Type B pancreatic cell (in vitro differentiated cells): ENCODE measurements at places on chromosomes 1 and 21. TPM values are rescaled to one million over a fixed set of nuclear protein-coding genes. Genes with fewer than 3 reads are reported as not detected.

DNA sequence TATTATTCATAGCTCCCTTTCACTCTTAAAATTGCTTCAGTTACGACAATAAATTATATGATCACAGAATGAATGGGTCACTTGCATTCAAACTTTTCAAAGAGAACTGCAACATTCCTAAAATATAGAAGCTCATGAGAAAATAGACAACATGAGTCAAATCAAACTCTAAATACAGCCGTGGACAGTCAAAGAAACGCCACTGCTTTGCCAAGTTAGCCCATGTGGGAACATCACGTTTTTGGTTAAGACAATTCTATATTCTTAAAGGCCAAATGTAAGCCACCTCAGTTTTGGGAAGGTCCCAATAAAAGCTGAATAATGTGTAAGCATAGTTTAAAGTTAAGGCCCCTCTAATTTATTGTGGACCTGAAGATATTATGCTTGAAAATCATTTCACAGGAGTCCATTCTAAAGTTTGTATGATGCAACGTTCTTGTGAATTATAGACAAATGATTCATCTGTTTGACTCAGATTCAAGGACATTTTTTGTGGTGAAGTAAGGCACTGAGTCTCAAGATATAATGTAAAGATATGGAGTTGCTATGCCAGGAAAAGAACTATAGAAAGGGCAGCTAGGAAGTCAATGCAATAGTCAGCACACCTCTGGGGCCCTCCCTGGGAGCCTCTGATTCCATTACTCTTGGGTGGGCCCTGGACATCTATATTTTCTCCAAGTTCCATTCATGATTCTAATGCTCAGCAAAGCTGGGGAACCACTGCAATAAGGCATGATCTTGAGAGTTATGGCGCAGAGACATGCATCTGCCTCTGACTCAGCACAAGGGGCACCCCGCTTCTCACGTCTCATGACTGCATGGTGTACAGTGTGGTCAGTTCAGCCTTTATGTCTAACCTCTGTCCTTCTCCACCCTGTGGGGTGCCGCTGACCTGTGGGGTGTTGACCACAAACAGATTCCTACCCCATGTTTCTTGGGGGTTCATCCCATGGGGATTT lies 33.9 kb downstream of the ETS2 start:
- no peak overlapping the region for H3K4me3 ChIP-seq
- DNase-seq, result peak; percentile 39
- no peaks in the 10 kb centered on the region for H3K36me3 ChIP-seq
- H3K4me1 ChIP-seq, result no peaks in the 10 kb centered on the region
- H3K27me3 ChIP-seq, result no peaks in the 10 kb centered on the region
- H3K27ac ChIP-seq, result no peak overlapping the region

LMX1A gene
- 13.5 and 34.4 TPM in 2 replicates for total RNA-seq

GRCh38 chr1:115987623-115988022 lies 11.3 kb downstream of the SLC22A15 start:
- no peak overlapping the region for H3K4me3 ChIP-seq
- no peaks in the 10 kb centered on the region for H3K4me1 ChIP-seq
- H3K27ac ChIP-seq, result no peak overlapping the region
- H3K36me3 ChIP-seq, result peaks cover 3% of the 10 kb centered on the region

DNA sequence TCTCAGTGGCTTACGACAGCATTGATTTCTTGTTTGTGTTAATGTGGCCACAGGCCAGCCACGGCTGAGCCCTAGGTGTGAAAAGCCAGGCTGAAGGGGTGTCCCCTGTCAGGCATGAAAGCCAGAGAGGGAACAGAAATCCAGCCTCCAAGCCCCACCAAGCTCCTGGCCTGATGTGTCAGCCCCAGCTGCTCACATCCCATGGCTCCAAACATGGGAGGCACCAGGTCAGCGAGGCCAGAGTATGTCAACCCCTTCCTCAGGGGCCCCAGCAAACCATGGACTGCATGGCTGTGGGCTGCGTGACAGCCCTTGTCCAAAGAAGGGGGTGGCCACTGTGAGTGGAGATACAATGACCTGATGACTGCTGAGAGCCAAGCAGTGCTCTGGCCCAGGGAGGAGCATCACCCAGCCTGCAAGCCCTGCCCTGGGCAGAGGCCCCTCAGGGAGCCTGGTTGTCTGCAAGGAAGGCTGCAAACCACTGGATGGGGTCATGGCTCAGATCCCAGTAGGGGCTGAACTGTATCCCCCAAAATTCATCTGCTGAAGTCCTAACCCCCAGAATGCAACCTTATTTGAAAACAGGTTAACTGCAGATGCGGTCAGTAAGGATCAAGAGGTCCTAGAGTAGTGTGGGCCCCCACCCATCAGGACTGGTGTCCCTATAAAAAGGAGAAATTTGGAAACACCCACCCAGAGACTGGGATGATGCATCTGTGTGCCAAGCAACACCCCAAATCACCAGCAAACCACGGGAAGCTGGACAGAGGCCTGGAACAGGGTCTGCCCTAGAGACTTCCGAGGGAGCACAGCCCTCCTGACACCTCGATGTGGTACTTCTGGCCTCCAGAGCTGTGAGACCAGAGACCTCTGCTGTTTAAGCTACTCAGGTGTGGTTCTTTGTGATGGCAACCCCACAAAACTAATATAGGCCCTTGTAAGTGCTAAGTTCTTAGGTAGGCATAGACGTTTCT lies 3.3 kb upstream of the MX2 start:
- peak; percentile 43 for DNase-seq
- no peak overlapping the region for H3K27ac ChIP-seq
- no peak overlapping the region for H3K4me3 ChIP-seq
- H3K36me3 ChIP-seq, result no peaks in the 10 kb centered on the region

DNA sequence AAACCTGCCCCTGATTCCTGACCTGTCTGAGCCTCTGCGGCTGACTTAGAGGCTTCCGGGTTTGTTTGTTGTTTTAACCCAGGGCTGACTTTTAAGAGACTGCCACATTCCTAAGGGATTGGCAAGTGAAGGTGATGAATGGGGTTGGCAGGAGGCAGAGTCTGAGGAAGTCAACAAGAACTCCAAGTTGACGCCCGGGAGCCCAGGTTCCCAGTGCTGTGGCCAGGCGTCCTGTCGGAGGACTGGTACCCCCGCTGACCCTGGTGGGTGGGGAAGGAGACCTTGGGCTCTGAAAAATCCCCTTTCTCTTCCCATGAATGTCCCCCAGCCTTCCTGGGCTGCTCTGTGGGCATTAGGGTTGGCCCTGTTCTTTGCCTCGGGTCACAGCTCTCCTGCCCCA lies 19.7 kb upstream of the EPS8L3 start:
- no peaks in the 10 kb centered on the region for H3K27me3 ChIP-seq
- peak overlapping the region; percentile 79 for H3K27ac ChIP-seq
- no peaks in the 10 kb centered on the region for H3K36me3 ChIP-seq
- peaks cover 39% of the 10 kb centered on the region for H3K4me1 ChIP-seq
- no peak for DNase-seq

CLEC20A gene
- total RNA-seq, result not detected in 2 replicates
